ENCODE measurements at places on chromosomes 12 and 14.

GRCh38 chr12:66269142-66269541 lies 33.2 kb upstream of the HELB start:
- DNase-seq = no peak

- peak; percentile 87 for DNase-seq
These were observed 37.6 kb downstream of the PACS2 start for GRCh38 chr14:105351920-105352851.

DNA sequence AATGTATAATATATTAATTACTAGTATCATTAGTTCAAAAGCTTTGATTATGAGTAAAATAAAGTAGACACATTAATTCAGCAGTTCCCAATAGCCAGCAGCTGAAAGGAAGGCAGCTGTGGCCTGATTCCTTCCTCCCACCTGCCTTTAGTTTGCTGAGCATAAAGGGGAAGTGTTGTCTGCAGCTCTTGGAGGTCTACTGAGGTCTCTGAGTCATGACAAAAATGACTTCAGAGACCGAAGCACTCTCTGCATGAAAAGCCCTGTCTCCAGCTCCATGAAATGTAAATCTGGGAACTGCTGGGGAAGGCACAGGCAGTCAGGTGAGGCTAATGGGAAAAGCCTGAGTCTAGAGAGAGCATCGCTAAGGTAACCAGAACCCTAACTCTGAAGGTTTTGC lies 165.4 kb downstream of the NRXN3 start:
- DNase-seq = no peak

DNA sequence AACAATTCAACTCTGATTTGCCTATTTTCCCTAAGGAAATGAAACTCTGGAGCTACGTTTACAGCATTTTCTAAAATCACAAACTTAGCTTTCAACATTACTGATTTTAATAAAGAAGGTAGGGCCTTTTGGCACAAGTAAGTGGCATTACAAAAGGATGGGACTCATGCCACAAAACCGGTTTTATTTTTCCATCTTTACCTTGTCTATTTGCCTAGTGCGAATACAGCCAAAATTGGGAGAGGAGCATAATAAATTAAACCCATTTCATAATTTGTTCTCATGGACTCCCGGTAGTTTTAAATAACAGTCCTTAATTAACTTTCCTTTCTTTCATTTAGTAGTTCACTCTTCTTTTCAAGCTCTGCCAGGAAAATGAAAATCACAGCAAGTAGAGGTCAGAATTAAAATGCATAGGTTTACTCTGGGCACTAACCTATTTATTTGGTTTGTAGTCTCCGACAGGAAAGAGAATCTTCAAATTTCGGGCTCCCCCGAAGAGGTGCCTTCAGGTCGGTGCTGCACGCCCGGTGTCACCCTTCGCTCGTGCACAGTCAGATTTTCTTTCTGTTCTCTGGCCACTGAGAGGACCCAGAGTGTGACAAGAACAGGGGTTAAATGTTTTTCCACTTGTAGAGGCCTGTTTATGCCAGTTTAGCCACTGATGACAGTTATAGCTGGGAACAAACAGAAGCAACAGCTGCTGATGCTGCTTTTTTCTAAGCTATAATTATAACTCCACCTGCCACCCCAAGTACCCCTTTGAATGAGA lies at the start of gene BEST3:
Gene BEST3 (minus strand): TSS at position 535 of the 772 bp plus-strand sequence. CDS start 1,505 bp downstream, outside the sequence.
- no peak for DNase-seq

DNA sequence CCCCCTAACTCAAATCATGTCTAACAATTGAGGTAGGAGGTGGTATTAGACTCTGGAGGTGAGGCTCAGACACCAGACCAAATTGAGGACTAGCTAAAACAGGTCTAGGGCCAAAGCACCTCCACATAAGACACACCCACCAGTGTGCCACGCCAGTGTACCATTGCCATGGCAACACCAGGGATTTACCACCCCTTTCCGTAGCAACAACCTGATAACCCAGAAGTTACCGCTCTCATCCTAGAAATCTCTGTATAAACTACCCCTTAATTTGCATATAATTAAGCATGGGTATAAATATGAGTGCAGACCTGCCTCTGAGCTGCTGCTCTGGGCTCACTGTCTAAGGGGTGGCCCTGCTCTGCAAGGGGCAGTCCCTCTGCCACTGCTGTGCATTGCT lies 57.4 kb upstream of the PPP2R5C start:
- DNase-seq = no peak

DNA sequence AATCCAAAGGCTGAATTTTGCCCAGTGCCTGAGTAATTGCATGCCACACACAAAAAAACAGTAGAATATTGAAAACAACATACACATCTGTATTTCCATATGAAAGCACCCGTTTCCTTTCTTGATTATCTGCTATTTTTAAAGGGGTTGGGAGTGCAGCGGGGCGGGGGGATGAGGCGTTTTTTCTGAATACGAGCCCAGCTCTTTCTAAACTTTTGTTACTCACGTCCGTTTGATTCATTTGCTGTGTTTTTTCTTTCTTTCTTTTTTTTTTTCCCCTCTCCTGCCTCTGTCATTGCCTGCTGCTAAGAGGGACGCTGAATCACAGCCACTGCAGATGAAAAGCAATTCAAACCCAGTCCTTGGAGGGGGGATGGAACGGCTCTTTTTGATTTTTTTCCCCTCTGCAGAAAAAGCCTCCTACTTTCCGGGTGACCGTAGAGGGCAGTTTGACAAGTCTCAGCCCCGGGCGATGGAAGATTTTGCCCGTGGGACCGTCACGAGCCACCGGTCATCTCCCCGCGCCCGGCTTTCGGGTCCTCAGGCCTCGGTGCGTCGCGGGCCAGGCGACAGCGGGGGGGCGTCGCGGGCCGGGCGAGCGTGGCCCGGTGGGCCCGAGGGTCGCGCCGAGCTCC lies 572 bp upstream of the RASSF8 start:
- no peak for DNase-seq

DNA sequence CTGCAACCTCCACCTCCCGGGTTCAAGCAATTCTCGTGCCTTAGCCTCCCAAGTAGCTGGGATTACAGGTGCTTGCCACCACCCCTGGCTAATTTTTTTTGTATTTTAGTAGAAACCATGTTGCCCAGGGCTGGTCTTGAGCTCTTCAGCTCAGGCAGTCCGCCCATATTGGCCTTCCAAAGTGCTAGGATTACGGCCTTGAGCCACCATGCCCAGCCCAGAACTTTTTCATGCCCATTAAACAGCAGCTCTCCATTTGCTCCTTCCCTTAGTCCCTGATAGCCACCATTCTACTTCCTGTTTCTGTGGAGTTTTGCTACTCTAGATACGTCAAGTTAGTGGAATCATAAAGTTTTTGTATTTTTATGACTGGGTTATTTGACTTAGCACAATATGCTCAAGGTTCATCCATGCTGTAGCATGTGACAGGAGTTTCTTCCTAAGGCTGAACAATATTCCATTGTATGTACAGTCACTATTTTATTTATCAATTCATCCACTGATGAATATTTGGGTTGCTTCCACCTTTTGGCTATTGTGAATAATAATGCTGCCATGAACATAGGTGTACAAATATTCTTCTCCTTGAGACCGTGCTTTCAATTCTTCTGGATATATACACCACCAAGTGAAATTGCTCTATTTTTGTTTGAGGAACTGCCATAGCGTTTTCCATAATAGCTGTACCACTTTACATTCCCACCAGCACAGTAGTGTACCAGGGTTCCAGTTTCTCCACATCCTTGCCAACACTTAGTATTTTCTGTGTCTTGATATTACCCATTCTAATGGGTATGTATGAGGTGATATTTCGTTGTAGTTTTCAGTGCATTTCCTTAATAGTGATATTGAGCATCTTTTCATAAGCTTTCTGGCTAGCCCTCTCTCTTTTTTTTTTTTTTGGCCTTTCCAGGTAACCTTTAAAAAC lies 15.0 kb downstream of the ATF1 start:
- DNase-seq = no peak

DNA sequence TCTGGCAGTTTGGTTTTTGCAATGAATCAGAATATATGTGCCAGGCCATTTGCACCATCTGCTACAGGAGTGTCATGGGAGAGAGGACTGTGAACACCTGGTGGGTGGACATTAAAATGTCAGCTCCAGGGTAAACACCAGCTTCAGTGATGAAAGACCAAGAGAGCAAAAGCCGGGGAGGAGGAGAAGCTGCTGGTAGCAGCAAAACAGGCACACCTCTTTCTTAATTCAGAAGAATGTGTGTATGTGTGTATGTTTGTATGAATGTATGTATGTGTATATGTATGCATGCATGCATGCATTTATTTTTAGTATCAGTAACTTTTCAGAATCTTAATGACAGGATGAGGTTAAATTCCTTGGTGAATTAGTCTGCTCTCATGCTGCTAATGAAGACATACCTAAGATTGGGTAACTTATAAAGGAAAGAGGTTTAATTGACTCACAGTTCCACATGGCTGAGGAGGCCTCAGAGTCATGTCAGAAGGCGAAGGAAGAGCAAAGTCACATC lies 357.4 kb upstream of the PRICKLE1 start:
- no peak for DNase-seq

GRCh38 chr12:107632246-107632645 lies 53.4 kb upstream of the PWP1 start:
- DNase-seq = no peak

DNA sequence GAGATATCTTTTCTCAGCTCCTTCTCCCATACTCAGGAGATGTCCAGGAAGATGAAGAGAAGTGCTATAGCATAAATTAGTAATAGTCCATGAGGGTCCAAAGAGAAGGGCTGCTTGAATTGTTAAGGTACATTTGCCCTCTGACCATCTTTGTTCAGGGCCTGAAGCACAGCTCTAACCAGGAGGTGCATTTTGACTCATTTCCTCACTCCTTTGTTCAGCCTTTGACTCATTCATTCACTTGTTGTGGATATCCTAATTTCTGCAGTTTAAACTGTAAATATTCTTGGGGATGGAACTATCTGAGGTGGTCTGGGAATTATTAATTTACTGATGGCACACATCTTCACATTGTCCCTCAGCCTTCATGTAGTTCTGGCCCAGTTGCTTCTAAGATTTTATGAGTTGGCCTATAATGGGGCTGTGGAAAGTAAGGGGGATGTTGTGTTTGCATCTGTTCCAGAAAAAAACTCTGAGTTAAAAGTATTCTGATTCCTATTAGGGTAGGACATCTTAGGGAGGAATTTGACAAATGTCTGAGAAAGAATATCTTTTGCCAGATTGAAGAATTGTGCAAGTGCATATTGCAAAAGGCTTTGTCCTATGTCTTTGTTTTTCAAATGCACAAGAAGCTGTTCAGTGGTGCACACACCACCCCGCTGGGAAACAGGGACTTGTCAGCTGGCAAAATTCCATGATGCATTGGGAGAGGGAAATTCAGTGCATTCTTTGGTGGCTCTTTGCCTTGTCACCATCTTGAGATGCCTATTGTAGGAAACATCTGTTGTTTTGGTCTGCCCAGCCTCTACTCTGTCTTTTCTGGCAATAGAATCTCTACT lies 22.1 kb downstream of the SMOC1 start:
- DNase-seq = no peak

GRCh38 chr12:113861708-113862312 lies 104.3 kb downstream of the RBM19 start:
- DNase-seq = no peak

DNA sequence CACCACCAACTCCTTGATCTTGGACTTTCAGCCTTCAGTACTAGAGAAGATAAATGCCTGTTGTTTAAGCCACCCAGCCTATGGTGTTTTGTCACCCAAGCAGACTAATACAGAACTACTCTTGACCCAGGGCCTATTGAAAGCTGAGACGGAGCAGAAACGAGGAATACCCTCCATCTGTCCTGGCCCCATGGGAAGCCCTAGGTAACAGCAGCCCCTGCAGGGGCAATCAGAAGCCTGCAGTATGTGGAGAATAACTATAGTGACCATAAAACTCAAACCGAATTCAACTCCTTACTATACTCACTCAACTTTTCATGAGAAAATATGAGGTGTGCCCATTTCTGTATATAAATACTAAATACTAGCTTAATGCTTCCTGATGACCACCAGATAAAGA lies 307.4 kb downstream of the NUAK1 start:
- DNase-seq = no peak

GRCh38 chr14:86050757-86051156 lies 520.8 kb downstream of the FLRT2 start:
- no peak for DNase-seq

DNA sequence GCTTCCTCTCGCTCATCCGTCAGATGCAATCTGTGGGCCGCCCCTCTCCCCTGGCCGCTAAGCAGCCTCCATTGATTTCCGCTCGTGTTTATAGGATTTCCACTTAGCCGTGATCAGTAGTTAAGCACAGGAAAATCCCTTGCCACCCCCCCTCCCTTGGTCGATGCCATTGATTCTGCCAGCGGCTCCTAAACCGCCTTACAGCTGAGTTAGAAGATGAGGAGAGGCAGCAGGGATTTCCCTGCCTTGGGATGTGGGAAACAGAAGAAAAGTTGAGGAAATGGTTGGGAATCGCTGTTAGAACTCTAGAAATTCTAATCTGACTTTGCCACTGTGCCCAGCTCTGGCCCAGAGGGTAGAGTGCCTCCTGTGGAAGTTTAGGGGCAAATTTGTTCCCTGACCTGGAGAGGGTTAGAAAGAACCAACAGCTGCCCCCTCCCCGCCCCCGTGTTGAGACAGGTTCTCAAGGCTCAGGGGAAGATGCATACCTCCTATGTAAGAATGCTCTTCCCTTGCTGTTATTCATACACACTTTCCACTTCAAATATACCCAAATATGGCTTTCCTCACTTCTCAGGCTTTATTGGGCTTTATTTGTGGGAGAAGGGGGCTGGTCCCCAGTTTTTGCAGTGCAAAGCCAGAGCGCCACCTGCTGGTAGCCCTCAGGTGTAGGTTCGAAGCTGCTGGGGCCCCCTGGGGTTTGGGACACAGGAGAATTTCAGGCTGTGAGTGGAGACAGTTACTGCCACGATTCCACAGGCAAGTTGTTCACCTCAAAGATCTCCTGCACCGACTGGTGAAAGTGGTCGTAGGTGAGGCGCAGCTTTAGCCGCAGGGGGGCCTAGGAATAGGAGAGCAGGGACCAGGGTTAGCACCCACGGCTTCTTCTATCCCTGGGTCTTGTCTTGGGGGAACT lies 3.2 kb downstream of the THTPA start:
- DNase-seq = peak; percentile 75

GRCh38 chr12:58621126-58621525 lies 299.2 kb downstream of the LRIG3 start:
- DNase-seq = no peak

DNA sequence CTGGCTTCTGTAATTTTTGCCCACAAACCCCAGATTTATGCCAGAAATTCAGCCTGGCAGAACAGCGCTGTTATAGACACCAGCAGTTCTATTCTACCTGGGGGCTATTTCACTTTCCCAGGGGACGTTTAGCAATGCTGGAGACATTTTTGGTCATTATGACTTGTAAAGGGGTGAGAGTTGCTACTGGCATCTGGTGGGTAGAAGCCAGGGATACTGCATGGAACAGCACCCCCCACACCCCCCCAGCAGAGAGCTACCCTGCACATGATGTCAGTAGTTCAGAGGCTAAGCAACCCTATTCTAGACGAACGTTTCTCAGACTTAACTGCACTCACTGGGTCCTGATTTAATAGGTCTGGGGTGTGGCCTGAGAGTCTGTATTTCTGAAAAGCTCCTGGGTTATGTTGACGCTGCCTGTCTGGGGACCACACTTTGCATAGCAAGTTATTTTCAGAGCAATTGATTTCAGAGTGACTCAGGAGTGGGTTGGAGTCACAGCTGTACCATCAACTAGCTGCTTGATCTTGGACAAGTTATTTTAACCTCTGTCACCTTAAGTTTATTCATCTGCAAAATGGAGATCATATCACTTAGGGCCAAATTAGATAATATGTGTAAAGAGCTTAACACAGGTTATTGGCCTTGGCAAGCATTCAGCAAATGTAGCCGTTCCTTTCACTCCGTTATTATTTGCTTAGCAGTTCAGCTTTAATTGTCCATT lies 48.5 kb downstream of the CHST11 start:
- no peak for DNase-seq

GRCh38 chr12:2261708-2262107 lies 208.9 kb downstream of the CACNA1C start:
- no peak for DNase-seq
